Ureter (tissue), 1 donor: ENCODE measurements at places on chromosomes 12 and 14. TPM values are rescaled to one million over a fixed set of nuclear protein-coding genes. Genes with fewer than 3 reads are reported as not detected.
A peak's percentile ranks its signal among the peaks of the same experiment; 100 is the strongest.

PGF gene
- 4.4 TPM for total RNA-seq

ZNF385A gene
- 88.4 TPM for total RNA-seq

HELB gene
- total RNA-seq = 7.0 TPM

DNA sequence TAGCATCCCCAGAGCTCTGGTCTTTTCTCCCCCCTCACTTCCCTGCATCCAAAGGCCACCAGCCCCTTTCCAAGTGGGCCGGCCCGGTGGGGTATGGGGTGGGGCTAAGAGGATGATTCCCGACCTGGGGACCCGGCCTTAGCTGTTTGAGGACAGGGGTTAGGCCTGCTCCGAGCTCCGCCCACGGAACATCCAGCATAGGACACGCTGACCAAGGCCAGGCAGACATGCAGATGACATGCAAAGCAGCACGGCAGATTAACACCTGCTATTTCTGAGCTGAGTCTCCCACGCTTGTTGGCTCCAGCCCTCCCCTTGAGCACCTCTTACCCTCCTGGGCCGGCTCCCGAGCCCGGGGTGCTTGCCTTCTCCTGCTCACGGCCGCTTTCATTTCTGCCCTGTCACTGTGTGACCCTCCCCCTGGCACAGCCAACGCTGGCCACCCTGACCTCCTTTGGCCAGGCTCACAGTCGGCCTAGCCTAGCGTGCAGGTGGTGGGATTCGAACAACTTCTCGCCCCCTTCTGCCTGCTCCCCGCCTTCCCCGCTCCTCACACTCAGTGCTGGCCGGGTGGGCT, 40.2 kb downstream of the TEAD4 start:
- no peak for DNase-seq

KDM2B gene
- 23.7 TPM for total RNA-seq

GRCh38 chr14:91997492-91997891, 42.4 kb downstream of the TRIP11 start:
- DNase-seq = no peak

RNF212B gene
- not detected for total RNA-seq

ABCC9 gene
- total RNA-seq = 22.1 TPM

GRCh38 chr12:60752589-60752988, 1156.8 kb downstream of the SLC16A7 start:
- DNase-seq = no peak

CCDC184 gene
- 5.6 TPM for total RNA-seq

GRCh38 chr14:75246546-75247285, 31.9 kb upstream of the FOS start:
- DNase-seq = no peak

GRCh38 chr12:131835616-131836171, 7.5 kb downstream of the MMP17 start:
- peak; percentile 36 for DNase-seq

ENDOU gene
- 0.89 TPM for total RNA-seq

PHC1 gene
- 44.9 TPM for total RNA-seq

DNA sequence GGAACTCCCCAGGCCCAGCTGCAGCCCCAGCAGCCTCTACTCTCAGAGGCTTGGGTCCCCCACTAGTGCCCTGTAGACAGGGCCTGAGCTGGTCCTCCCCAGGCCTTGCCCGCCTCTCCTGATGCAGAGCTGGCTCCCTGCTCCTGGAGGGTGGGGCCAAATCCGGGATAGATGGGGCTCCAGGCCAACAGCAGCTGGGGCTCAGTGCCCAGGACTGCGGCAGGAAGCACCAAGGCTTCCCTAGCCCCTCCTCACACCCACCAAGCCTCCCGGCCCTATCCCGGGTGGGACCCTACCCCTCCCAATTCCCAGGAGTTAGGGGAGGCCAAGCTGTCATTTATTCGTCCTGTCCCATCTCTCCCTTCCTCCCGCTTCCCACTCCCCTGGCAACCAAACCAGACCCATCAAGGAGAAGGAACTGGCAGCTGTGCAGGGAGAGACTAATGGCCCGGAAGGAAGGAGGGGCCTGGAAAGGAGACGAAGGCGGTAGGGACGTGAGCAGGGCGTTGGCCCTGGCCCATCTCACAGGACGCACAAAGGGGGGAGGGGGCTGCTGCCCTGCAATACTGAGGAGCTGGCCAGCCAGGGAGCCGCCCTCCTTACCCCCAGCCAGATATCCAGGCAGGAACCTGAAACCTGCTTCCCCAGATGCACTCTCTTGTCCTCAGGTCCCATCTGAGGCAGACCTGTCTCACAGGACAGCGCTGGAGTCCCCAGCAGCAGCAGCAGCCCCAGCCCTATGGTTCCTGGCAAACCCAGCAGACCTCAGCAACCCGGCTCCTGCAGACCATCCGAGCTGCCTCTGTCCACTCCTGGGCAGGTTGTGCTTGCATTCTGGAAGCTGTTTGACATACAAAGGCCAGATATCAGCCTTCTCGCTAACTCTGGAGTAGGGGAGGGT, 1.6 kb upstream of the PRPH start:
- DNase-seq = no peak

DNA sequence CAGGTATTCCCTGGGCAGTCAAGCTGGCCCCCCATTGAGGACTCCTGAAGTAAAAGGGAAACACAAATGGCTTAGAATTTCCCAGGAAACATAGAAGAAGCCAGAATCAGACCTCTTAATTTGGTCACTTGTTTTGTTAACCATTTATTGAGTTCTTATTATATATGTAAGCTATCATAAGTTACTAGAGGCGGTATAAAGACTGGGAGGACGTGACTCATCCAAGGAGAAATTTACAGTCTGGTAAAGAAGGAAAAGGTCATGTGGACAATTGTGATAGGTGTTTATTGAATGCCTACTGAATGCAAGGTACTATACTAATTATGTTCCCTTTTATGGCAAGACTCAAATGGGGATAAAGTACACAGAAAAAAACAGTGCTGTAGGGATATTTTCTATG, 146.7 kb downstream of the DYRK2 start:
- DNase-seq = no peak

DNA sequence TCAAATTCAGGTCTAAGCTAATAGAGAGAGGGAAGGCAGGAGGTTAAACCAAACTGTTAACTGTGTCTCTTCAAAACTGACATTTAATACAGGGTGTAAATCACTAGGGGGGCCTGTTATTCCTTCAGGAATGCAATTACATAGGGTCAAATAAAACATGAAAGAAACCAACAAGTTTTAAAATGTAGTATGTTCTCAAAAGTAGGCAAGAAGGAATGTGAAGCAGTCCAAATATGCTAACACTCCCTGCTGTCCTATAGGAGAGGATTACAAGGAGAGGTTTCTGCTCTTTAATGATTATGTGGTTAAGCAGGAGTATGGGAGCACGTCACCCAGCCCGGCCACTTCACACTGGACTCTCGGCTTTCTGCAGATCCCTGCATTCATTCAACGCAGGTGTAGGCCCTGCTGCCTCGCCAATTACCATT, 42.5 kb upstream of the BMP4 start:
- DNase-seq = no peak

DNA sequence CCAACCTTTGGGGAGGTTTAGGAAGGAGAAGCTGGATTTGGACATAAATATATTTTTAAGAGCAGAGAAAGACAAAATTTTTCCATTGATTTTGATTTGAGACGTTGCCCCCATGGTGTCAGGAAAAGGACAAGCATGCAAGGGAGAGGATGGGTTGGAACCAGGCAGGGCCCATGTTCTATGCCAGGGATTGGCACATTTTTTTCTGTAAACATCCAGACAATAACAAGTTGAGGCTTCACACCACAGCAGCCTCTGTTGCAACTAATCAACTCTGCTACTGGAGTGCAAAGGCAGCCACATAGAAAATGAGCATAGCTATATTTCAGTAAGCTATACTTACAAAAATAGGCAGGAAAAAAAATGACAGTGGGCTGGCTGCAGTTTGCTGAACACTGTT, 44.7 kb downstream of the NR1H4 start:
- DNase-seq = no peak

IFI27 gene
- total RNA-seq = 62.6 TPM

DNA sequence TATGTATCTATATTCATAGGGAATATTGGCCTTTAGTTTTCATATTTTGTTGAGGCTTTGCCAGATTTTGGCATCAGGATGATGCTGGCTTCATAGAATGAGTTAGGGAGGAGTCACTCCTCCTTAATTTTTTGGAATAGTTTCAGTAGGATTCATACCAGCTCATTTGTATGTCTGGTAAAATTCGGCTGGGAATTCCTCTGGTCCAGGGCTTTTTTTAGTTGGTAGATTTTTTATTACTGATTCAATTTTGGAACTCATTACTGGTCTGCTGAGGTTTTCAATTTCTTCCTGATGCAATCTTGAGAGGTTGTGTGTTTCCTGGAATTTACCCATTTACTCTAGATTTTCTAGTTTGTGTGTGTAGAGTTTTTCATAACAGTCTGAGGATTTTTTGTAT, 175.2 kb downstream of the EPS8 start:
- DNase-seq = no peak

VSIG10 gene
- 37.2 TPM for total RNA-seq

DNA sequence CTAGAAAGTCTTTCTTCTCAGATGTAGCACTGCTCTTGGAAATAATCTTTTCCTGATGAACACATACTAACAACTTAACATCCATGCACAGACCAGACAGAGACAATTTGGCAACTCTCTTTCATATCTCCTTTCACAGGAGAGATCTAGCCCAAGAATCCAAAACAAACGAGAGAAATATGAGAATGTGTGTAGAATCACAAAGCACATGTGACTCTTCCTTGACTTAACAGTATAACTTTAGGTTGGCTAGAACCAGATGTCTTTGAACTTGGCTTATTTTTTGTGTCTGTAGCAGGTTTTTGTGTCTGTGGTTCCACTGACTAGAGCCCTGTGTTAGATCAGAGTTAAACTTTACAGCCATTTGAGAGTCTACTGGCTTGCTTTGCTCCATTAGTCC, 114.2 kb downstream of the STXBP6 start:
- no peak for DNase-seq
